Tibial nerve (tissue), 4 donors: ENCODE measurements at places on chromosomes 11 and 22.

DNA sequence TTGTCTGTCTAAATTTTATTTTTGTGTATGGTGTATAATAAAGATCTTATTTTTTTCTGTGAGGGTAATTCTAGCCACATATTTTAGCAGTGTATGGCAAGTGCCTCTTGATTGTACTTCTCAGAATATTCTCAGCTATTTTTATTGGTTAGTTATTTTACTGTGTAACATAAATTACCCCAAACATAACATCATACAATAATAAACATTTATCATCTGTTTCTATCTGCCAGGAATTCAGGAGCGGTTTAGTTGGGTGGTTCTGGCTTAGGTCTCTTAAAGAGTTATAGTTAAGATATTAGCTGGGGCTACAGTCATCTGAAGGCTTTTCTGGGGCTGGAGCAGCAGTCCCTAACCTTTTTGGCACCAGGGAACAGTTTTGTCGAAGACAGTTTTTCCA is 47.8 kb downstream of the PPFIBP2 start:
- no peak overlapping the region for H3K4me3 ChIP-seq
- no peaks in the 10 kb centered on the region for H3K27me3 ChIP-seq
- H3K27ac ChIP-seq, result no peak overlapping the region
- H3K36me3 ChIP-seq, result no peaks in the 10 kb centered on the region

GRCh38 chr11:95353706-95354105 is 122.7 kb upstream of the SESN3 start:
- no peaks in the 10 kb centered on the region for H3K4me1 ChIP-seq
- H3K4me3 ChIP-seq, result no peak overlapping the region
- H3K36me3 ChIP-seq, result no peaks in the 10 kb centered on the region
- H3K27ac ChIP-seq, result no peak overlapping the region

DNA sequence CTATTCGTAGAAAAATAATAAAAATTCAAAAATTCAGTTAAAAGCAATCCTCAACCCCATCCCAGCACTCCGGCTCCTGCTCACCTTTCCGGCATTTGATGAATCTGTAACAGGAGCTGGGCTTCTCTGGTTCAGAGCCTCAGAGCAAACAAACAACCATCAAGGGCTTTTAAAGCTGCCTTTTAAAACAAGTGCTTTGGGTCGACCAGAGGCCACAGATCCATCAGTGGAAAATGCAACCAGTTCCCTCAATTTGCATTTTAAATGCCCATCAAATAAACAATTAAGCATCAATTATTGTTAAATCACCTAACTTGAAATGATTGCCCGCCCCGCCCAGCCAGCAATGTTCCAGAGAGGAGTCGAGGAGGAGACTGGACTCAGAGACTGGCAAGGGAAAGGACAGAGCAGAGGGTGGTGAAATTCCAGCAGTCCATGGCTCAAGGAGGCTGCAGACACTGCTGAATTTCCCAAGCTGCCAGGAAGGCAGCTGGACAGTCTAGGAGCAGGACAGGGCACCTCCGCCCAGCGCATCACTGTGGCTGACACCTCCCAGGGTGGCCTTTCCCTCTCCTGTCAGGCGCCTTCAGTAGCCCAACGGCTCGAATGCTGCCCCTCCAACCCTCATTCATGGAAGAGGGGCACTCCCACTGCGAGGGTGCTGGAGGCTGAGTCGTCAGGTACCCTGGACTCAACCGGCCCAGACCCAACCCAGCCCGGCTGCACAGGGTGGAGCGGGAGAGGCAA is 7.5 kb downstream of the FXYD6 start:
- DNase-seq, result no peak
- peaks cover 20% of the 10 kb centered on the region for H3K4me1 ChIP-seq
- H3K4me3 ChIP-seq, result no peak overlapping the region
- no peaks in the 10 kb centered on the region for H3K36me3 ChIP-seq

GRCh38 chr22:48239461-48240147 is 1477.2 kb downstream of the TBC1D22A start:
- H3K4me3 ChIP-seq, result no peak overlapping the region
- H3K36me3 ChIP-seq, result no peaks in the 10 kb centered on the region
- no peaks in the 10 kb centered on the region for H3K27me3 ChIP-seq
- no peaks in the 10 kb centered on the region for H3K4me1 ChIP-seq
- no peak for DNase-seq

GRCh38 chr11:15586741-15587473 is 472.2 kb downstream of the INSC start:
- no peaks in the 10 kb centered on the region for H3K36me3 ChIP-seq
- no peak for DNase-seq
- no peaks in the 10 kb centered on the region for H3K27me3 ChIP-seq
- H3K27ac ChIP-seq, result no peak overlapping the region

- no peak overlapping the region for H3K4me3 ChIP-seq
- no peak overlapping the region for H3K27ac ChIP-seq
- no peaks in the 10 kb centered on the region for H3K4me1 ChIP-seq
- H3K27me3 ChIP-seq, result no peaks in the 10 kb centered on the region
These were observed 61.3 kb downstream of the ELFN2 start for GRCh38 chr22:37365950-37366349.
